ENCODE measurements at places on chromosomes 5 and 9. TPM values are rescaled to one million over a fixed set of nuclear protein-coding genes. Genes with fewer than 3 reads are reported as not detected.

- H3K4me1 ChIP-seq: no peaks in the 10 kb centered on the region
- H3K27ac ChIP-seq: no peak overlapping the region
- DNase-seq: no peak
- H3K4me3 ChIP-seq: no peak overlapping the region
- H3K27me3 ChIP-seq: no peaks in the 10 kb centered on the region
- H3K36me3 ChIP-seq: no peaks in the 10 kb centered on the region
These were observed 20.0 kb upstream of the SPATA31E1 start for GRCh38 chr9:87862536-87863268.

Gene C9orf50
- total RNA-seq: not detected

DNA sequence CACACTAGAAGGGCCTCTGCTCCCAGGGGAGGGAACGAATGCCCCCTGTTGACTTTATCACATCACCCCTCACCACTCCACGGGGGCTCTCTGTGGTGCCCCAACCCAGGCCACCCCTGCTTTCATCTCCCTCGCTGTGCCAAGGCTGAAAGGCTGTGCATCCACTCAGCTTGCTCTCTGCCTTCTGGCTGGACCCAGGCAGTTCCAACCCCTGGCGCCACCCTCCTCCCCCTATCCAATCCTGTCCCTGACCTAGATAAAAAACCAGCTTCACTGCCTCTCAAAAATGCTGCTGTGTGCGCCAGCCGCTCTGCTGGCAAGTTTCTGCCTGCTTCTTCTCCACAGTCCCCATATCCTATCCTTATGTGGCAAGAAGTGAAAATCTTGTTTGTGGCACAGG, 22.4 kb upstream of the CORO2A start:
- H3K4me1 ChIP-seq: no peaks in the 10 kb centered on the region
- no peak overlapping the region for H3K4me3 ChIP-seq
- H3K27me3 ChIP-seq: no peaks in the 10 kb centered on the region
- peaks cover 10% of the 10 kb centered on the region for H3K36me3 ChIP-seq

Gene PPP3R2
- not detected for total RNA-seq

Gene LCN9
- total RNA-seq: not detected

GRCh38 chr9:28824432-28824963, 1251.2 kb upstream of the C9orf72 start:
- no peak overlapping the region for H3K4me3 ChIP-seq
- H3K36me3 ChIP-seq: no peaks in the 10 kb centered on the region
- no peak for DNase-seq
- no peak overlapping the region for H3K27ac ChIP-seq

Gene KCNIP1
- not detected for total RNA-seq

- no peak overlapping the region for H3K27ac ChIP-seq
- H3K4me1 ChIP-seq: no peaks in the 10 kb centered on the region
- no peak overlapping the region for H3K4me3 ChIP-seq
- peaks cover 2% of the 10 kb centered on the region for H3K36me3 ChIP-seq
- no peaks in the 10 kb centered on the region for H3K27me3 ChIP-seq
These were observed 24.5 kb upstream of the SARDH start for GRCh38 chr9:133762488-133763271.

Gene CSF2
- 1.2 TPM for total RNA-seq

GRCh38 chr5:38720554-38721361, 125.1 kb upstream of the OSMR start:
- H3K27me3 ChIP-seq: no peaks in the 10 kb centered on the region
- no peak overlapping the region for H3K4me3 ChIP-seq
- DNase-seq: no peak

GRCh38 chr9:109238125-109238524, 71.1 kb upstream of the FRRS1L start:
- no peak for DNase-seq
- no peak overlapping the region for H3K27ac ChIP-seq
- H3K36me3 ChIP-seq: no peaks in the 10 kb centered on the region
- H3K27me3 ChIP-seq: no peaks in the 10 kb centered on the region

- H3K4me3 ChIP-seq: no peak overlapping the region
- no peaks in the 10 kb centered on the region for H3K36me3 ChIP-seq
- no peak for DNase-seq
- H3K27ac ChIP-seq: no peak overlapping the region
These were observed 21.6 kb upstream of the CSF1R start for GRCh38 chr5:150107909-150108447.

DNA sequence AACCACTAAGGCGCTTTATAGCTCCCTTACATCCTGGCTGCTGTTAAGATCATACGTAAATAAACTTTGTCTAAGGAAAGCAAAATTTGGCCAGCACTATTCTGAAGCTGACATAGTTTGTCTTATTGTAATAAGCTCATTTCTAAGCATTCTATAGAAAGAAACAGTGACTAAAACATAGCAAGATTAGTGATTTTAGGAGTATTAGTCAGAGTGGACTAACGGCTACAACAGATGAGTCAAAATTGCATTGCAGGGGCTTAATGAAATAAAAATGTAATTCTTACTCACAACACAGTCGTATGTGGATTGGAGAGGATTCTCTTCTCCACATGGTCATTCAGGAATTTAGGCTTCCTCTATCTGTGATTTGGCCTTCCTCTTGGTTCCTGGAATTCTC, 347.6 kb downstream of the GADD45G start:
- no peak for DNase-seq
- H3K4me1 ChIP-seq: peaks cover 14% of the 10 kb centered on the region
- no peaks in the 10 kb centered on the region for H3K27me3 ChIP-seq

DNA sequence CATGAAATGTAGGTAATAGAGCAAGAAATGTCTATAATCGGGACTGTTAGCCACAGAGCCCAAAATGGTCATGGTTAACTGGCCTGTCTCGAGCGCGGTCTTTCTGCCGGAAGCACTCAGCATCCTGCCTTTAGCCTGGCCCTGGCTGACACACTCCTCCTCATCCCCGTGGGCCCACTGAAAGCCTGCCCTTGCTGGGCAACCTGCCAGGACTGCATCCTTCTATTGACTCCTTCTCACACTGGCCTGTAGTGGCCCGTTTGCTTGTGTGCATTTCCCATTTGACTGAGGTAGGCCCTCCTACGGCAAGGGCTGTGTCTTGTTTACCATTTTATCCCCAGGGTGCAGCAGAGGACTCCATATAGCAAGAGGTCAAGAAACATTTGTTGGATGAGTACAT, 215.7 kb downstream of the ATPSCKMT start:
- no peak overlapping the region for H3K27ac ChIP-seq
- H3K4me3 ChIP-seq: no peak overlapping the region
- no peaks in the 10 kb centered on the region for H3K27me3 ChIP-seq
- H3K4me1 ChIP-seq: no peaks in the 10 kb centered on the region

Gene ANKRD18B
- total RNA-seq: not detected

- H3K36me3 ChIP-seq: no peaks in the 10 kb centered on the region
- peak; percentile 79 for DNase-seq
- H3K27ac ChIP-seq: peak overlapping the region; percentile 59
- peaks cover 2% of the 10 kb centered on the region for H3K27me3 ChIP-seq
These were observed 238.1 kb downstream of the ROR2 start for GRCh38 chr9:91711755-91712601.

- no peak overlapping the region for H3K4me3 ChIP-seq
- no peaks in the 10 kb centered on the region for H3K36me3 ChIP-seq
- H3K4me1 ChIP-seq: no peaks in the 10 kb centered on the region
- no peak overlapping the region for H3K27ac ChIP-seq
- DNase-seq: no peak
These were observed 107.7 kb upstream of the CDKN2B start for GRCh38 chr9:22116758-22117157.

Gene GRXCR2
- total RNA-seq: not detected

- no peak overlapping the region for H3K27ac ChIP-seq
- DNase-seq: no peak
- no peak overlapping the region for H3K4me3 ChIP-seq
These were observed 191.5 kb downstream of the ERCC6L2 start for GRCh38 chr9:96067004-96067403.

Gene CERCAM
- 11.5 TPM for total RNA-seq

- peaks cover 47% of the 10 kb centered on the region for H3K36me3 ChIP-seq
- H3K4me3 ChIP-seq: no peak overlapping the region
- no peak overlapping the region for H3K27ac ChIP-seq
- DNase-seq: no peak
These were observed 85.8 kb downstream of the SECISBP2 start for GRCh38 chr9:89404074-89404473.

DNA sequence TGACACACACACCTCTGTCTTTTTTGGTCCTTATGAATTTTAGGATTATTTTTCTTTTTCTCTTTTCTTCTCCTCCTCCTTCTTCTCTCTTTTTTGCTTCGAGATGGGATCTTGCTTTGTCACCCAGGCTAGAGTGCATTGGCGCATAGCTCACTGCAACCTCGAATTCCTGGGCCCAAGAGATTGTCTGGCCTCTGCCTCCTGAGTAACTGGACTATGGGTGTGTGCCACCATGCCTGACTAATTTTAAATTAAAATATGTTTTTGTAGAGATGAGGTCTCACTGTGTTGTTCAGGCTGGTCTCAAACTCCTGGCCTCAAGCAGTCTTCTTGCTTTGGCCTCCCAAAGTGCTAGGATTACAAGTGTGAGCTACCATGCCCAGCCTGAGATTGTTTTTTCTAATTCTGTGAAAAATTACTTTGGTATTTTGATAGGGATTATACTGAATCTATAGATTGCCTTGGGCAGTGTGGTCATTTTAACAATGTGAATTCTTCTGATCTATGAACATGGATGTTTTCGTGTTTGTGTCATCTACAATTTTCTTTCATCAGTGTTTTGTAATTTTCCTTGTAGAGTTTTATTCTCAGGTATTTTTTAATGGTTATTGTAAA, 7.7 kb downstream of the AHRR start:
- H3K4me1 ChIP-seq: no peaks in the 10 kb centered on the region
- no peak overlapping the region for H3K27ac ChIP-seq
- H3K4me3 ChIP-seq: no peak overlapping the region

DNA sequence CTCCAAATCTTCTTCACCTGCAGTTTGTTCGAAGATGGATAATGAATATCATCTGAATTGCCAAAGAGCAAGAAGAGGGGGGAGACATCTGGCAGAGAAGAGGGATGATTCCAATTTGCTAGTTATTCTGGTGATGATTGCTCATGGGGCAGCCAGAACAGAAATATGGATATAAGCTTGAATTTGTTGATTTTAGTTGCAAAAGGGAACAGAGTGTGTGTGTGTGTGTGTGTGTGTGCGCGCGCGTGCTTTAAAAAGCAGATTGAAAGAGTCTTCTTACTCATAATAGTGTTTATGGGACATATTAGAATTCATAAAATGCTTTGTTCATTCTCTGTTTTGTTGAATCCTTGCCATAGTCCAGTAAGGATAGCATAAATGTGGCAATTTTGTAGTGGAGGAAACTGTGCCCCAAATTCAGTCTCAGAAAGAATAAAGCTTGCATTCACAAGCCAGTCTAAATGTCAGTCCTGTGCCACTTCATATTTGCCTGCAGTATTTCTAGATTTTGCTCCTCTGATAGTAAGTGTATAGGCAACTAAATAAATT, 436.3 kb upstream of the KLF4 start:
- H3K36me3 ChIP-seq: no peaks in the 10 kb centered on the region
- no peak for DNase-seq
- no peaks in the 10 kb centered on the region for H3K27me3 ChIP-seq
- no peak overlapping the region for H3K4me3 ChIP-seq
- H3K4me1 ChIP-seq: no peaks in the 10 kb centered on the region

- H3K27me3 ChIP-seq: no peaks in the 10 kb centered on the region
- H3K36me3 ChIP-seq: no peaks in the 10 kb centered on the region
- DNase-seq: peak; percentile 18
- H3K4me3 ChIP-seq: no peak overlapping the region
- H3K27ac ChIP-seq: no peak overlapping the region
These were observed 67.2 kb downstream of the MRPS30 start for GRCh38 chr5:44875661-44876605.

- no peaks in the 10 kb centered on the region for H3K4me1 ChIP-seq
- no peaks in the 10 kb centered on the region for H3K27me3 ChIP-seq
These were observed 68.7 kb downstream of the PRR16 start for GRCh38 chr5:120532835-120533234.

DNA sequence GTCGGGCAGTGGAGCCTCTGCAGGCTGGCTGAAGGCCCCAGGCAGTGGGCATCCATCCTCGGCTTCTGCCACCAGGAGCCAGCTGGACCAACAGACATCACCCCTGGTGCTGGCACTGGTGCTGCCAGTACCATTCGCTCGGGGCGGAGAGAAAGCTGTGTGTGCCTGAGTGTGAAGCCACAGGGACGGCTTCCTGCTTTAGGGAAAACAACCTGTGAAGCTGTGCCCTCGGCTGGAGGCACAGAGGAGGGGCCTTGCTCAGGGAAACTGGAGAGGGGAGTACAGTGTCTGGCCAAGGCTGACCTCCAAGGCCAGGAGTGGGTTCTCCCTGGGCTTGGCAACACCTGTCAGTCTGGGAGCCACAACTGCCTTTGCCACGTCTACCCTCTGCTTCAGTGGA, 38.3 kb downstream of the NEK6 start:
- no peaks in the 10 kb centered on the region for H3K27me3 ChIP-seq
- H3K4me1 ChIP-seq: peaks cover 87% of the 10 kb centered on the region
- DNase-seq: no peak
- H3K27ac ChIP-seq: no peak overlapping the region
- H3K36me3 ChIP-seq: no peaks in the 10 kb centered on the region

GRCh38 chr5:143147383-143147782, 256.1 kb downstream of the NR3C1 start:
- no peaks in the 10 kb centered on the region for H3K4me1 ChIP-seq
- H3K36me3 ChIP-seq: peaks cover 31% of the 10 kb centered on the region
- no peaks in the 10 kb centered on the region for H3K27me3 ChIP-seq
- no peak overlapping the region for H3K27ac ChIP-seq
- DNase-seq: no peak
- H3K4me3 ChIP-seq: no peak overlapping the region

DNA sequence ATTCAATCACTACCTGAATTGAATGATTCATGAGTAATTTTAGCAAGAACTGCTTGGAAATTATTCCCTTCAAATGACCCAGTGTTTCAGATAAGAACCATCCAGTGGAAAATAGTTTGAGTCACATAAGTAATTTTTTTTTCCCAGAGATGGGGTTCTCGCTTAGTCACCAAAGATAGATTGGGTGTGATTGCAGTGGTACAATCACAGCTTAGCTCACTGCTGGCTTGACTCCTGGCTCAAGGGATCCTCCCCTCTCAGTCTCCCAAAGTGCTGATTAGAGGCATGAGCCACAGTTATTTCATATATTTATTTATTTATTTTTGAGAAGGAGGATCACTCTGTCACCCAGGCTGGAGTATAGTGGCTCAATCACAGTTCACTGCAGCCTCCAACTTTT, 574.5 kb upstream of the ARRDC3 start:
- H3K36me3 ChIP-seq: no peaks in the 10 kb centered on the region
- no peak for DNase-seq
- no peak overlapping the region for H3K27ac ChIP-seq
- no peak overlapping the region for H3K4me3 ChIP-seq

Gene ZNF454
- not detected for total RNA-seq

Gene LCN15
- total RNA-seq: not detected

GRCh38 chr5:178626484-178627258, at the start of gene CLK4:
TSS of gene CLK4 (minus strand) at chr5:178627050. CDS start at chr5:178623416, 3,634 bp downstream.
- peak; percentile 98 for DNase-seq
- peak within 1 kb of the TSS; percentile 99 for H3K27ac ChIP-seq
- peaks cover 13% of the 10 kb centered on the region for H3K36me3 ChIP-seq
- H3K4me3 ChIP-seq: peak within 1 kb of the TSS; percentile 71

- no peak for DNase-seq
- peaks cover 32% of the 10 kb centered on the region for H3K4me1 ChIP-seq
- H3K4me3 ChIP-seq: no peak overlapping the region
- no peaks in the 10 kb centered on the region for H3K36me3 ChIP-seq
- no peak overlapping the region for H3K27ac ChIP-seq
These were observed 50.4 kb upstream of the STXBP1 start for GRCh38 chr9:127561491-127562278.

Gene PDCD1LG2
- total RNA-seq: 0.16 TPM

Gene C5orf58
- not detected for total RNA-seq
